ENCODE measurements at places on chromosomes 7 and 10. TPM values are rescaled to one million over a fixed set of nuclear protein-coding genes. Genes with fewer than 3 reads are reported as not detected.

DNA sequence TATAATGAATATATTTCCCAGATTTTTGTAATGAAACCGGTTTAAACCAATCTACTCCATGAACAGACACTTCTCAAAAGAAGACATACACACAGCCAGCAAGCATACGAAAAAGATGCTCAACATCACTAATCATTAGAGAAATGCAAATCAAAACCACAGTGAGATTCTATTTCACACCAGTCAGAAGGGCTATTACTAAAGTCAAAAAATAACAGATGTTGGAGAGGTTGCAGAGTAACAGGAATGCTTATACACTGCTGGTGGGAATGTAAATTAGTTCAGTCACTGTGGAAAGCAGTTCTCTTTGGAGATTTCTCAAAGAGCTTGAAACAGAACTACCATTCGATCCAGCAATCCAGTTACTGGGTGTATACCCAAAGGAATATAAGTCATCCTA, 240.7 kb downstream of the TSPAN12 start:
- H3K4me1 ChIP-seq = no peaks in the 10 kb centered on the region
- no peaks in the 10 kb centered on the region for H3K36me3 ChIP-seq
- DNase-seq = no peak
- no peaks in the 10 kb centered on the region for H3K27me3 ChIP-seq

GRCh38 chr10:12625393-12626023, 276.2 kb downstream of the CAMK1D start:
- DNase-seq = peak; percentile 70
- H3K27ac ChIP-seq = no peak overlapping the region
- H3K27me3 ChIP-seq = no peaks in the 10 kb centered on the region
- peaks cover 2% of the 10 kb centered on the region for H3K4me1 ChIP-seq
- H3K36me3 ChIP-seq = no peaks in the 10 kb centered on the region

- H3K4me3 ChIP-seq = no peak overlapping the region
- no peak for DNase-seq
- H3K4me1 ChIP-seq = no peaks in the 10 kb centered on the region
- no peak overlapping the region for H3K27ac ChIP-seq
- H3K36me3 ChIP-seq = no peaks in the 10 kb centered on the region
- H3K27me3 ChIP-seq = peaks cover 14% of the 10 kb centered on the region
Measured at GRCh38 chr7:34728156-34728555, 70.1 kb downstream of the NPSR1 start.

GRCh38 chr10:34078745-34079470, 736.2 kb downstream of the PARD3 start:
- no peak overlapping the region for H3K27ac ChIP-seq
- DNase-seq = peak; percentile 81
- no peaks in the 10 kb centered on the region for H3K4me1 ChIP-seq
- no peak overlapping the region for H3K4me3 ChIP-seq
- H3K27me3 ChIP-seq = peaks cover 5% of the 10 kb centered on the region
- peaks cover 3% of the 10 kb centered on the region for H3K36me3 ChIP-seq

- DNase-seq = peak; percentile 91
- no peak overlapping the region for H3K4me3 ChIP-seq
- no peaks in the 10 kb centered on the region for H3K36me3 ChIP-seq
- no peak overlapping the region for H3K27ac ChIP-seq
Measured at GRCh38 chr7:151051108-151051507, 2.8 kb downstream of the ASIC3 start.

The ZNF438 gene
- total RNA-seq = 6.7 TPM

All from osteocyte (in vitro differentiated cells).